ENCODE measurements at places on chromosomes 13 and 19.
A peak's percentile ranks its signal among the peaks of the same experiment; 100 is the strongest.

- no peak for DNase-seq
Observed at GRCh38 chr13:78657699-78658629, 991 bp downstream of the OBI1 start.

- DNase-seq: no peak
Observed at GRCh38 chr13:79709471-79709870, 228.5 kb downstream of the NDFIP2 start.

DNA sequence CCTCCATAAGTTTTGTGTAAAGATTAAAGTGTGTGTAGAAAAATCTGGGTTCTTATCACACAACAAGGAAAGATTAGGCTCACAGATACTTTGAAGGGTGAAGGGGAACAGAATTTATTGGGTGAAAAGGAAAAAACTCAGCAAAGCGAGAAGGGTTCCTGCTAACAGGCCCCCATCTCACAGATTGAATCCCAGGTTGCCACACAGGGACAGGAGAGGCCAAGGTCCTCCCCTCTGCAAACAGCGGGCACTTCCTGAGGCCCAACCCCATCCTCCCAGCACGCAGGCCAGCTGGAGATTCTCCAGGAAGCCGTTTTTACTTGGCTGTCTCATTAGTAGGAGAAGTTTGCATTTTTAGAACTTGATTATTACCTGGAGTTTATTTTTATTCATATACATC, 15.2 kb upstream of the ERCC5 start:
- DNase-seq: no peak

DNA sequence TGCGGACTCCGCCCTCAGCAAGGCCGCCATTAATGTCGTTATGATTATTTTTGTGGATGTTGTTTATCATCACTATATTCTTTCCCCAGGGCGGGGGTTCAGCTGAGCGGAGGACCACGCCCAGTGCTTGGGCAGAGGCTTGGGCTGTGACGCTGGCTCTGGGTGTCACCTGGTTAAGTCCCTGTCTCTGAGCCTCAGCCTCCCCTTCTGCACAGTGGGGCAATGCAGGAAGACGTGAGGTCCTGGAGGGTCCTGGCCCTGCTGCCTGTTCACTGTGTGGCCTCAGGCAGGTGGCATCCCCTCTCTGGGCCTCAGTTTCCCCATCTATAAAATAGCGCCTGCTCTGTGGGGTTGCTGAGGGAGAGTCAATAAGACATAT, 32.5 kb downstream of the NFIC start:
- DNase-seq: no peak

DNA sequence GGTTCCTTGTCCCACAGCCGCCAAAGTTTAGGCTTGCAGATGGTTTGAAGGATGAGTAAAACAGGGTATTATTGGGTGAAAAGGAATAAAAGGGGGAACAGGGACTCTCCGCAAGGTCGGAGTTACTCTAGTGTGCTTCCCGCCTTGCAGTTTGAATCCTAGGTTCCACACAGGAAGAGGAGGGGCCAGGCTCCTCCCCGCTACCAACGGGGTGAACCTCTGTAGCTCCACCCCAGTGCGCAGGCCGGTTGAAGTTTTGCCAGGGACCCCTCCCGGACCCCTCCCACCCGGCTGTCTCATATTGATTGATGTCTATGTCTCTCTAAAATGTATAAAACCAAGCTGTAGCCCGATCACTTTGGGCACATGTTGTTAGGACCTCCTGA, 11.6 kb upstream of the GTF2F2 start:
- no peak for DNase-seq

- no peak for DNase-seq
Observed at GRCh38 chr13:101181076-101181685, 235.1 kb downstream of the NALCN start.

DNA sequence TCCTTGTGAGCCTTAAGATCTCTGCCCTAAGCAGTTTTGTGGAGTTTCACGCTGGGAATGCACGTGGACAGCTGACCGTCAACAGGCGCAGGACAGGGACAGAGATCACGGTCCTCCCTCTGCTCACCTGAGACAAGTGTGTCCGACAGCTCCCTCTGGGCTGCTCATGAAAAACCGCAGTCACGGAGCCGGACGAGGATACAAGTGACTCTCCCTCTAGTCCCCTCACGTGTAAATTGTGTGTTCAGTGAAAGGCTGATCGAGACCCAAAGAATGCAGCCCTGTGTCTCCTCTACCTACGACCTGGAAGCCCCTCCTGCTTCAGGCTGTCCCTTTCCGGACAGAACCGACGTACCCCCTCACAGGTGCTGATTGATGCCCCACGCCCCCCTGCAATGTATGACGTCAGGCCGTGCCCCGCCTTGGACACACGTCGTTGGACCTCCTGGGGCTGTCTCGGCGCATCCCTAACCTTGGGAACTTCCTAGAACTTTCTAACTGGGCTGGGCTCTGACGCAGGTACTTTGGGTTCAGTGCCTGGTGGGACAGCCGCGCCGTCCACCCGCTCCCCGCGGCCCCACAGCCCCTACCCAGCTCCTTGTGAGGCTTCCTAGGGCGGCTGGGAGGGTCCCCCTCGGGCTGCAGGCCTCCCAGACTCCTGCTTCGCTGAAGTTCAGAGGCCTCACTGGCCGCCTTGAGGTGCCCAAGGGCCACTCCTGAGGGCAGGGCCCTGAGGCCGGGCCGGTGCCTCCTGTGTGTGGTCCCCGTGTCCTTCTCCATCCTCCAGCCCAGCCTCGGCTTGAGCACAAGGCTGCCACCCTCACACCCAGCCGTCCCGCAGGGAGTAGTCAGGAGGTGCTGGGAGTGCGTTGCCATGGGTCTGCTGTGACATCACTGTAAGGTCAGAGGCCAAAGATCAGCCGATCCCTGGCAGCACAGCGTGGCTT, at the start of gene C13orf46:
Gene C13orf46, minus strand, starts transcription at position 859 of the 947 bp plus-strand sequence. Its CDS starts 79 bp downstream, at position 780.
- peak; percentile 48 for DNase-seq

GRCh38 chr19:20513189-20513904, 52.2 kb downstream of the ZNF737 start:
- no peak for DNase-seq

Data from psoas muscle (tissue), 8 donors.